ENCODE measurements at places on chromosomes 2 and 18.

- no peak for DNase-seq
These were observed 8.8 kb downstream of the C2orf92 start for GRCh38 chr2:97678298-97678697.

DNA sequence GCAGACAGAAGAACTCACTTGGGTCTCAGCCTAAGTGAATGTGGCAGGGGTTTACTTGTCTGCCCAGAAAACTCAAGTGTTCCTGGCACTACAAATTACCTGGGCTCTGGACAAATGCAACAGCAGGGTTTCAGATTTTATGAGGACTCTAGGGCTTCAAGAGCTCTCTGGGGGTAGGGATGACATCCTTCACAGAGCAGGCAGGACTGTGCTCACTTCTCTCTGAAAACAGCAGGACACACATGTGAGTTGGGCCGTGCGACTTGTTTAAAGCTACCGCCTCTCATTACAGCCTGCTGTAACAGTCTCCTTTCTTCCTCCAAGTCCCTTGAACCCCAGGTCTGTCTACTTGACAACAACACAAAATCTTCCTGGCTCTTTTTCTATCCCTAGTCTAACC lies 212.6 kb downstream of the EN1 start:
- no peak for DNase-seq

DNA sequence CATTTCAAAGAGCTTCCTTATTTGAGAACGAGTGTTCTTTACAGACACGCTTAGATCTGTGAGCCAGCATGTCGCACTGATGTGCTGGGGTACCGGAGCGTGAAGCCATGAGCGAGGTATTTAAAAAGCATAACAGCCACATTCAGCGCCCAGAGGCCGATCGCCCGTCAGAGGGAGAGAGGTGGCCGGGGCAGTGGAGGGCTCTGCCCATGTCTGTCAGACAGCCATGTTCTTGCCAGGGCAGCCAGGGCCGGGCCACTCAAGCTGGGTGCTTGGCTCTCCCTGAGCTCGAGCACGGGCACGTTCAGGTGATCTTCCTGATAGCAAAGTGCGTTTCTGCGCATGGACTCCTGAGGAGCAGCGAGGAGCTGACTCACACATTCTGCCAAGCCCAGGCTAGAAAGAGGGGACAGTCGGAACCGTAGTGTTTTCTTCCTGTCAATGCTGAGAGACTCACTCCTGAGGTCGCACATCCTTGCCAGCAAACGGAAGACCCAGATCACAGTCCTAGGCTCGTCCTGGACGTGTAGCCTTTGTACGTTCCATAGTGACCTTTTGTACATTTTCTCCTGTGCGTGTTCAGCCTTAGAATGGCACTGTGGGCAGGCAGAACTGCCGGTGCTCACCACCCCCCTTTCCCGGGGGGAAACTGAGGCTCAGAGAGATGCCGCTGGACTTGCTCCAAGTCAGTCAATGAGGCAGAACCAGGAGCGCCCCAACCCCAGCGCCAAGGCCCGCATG lies 100.7 kb downstream of the NFATC1 start:
- DNase-seq, result no peak

- peak; percentile 70 for DNase-seq
These were observed 8.3 kb downstream of the SLC4A5 start for GRCh38 chr2:74334931-74335333.

DNA sequence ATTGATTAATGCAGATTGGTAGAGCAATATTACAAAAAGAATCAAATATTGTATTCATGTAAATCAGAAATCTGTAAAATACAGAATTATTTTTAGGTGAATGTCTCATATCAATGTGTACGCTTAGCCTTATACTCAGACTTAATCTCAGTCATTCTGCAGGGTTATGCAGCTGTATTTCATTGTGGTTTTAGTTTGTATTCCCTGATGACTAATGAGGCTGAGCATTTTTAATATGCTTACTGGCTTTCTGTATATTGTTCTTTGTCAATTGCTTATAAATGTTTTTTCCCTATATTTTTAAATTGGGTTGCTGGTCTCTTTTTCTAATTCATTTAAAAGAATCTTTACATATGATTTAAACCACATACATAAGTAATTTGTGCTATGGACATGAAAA lies 50.1 kb downstream of the CDH19 start:
- no peak for DNase-seq

DNA sequence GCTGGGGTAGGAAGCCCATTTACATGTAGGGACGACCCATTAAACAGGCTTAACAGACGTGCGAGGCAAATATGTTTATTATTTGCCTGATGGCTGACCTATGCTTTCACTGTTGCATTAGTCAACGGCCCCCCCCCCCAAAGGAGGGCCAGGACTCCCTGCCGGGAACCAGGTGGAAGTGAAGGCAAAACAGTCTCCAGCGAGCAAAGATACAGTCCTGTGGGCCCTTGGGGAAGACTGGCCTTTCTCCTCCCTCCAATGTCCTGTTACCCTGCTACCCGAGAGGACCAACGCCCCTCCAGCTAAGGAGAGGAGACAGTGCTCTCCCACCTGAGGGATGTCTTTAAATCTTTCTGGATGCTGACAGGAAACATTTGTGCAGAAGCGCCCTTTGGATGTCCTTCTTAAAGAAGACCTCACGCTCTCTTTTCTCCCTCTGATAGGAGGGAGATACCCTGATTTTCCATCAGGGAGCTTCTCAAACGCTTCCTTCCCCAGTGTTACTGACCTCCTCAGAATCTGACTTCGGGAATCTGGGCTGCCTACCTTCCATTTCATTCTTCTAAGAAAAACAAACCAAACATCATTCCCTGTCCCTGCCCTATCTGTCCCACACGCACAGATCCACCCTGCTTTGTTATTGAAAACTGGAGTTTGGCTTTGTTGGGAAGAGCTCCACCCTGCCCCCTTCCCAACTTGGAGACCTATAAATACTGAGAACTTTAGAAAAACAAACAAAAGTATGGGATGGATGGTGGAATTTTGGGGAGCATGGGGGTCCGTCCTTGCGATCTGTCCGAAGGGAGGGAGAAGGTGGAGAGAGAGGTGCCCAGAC lies 135.9 kb upstream of the SIX3 start:
- no peak for DNase-seq

GRCh38 chr18:38076346-38077070 lies 510.9 kb upstream of the CELF4 start:
- no peak for DNase-seq

DNA sequence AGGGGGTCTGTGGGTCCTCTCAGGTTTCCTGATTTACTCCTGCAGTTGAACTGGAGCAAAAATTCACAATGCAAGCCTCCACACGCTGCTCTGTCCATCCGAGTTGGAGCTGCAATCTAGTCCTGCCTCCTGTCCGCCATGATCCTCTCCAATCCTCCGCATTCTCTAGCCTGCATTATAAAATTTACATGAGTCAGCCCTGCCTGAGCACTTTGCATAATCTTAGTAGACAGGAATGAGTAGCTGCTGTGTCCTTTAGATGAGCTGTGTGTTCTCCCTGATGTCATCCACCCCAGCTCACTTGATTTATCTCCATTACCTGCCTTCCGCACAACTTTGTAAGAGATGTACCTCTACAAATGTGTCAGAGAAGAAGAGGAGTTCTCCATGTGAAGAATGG lies 355.6 kb downstream of the STK39 start:
- DNase-seq, result no peak

GRCh38 chr18:68418226-68418868 lies 296.6 kb downstream of the TMX3 start:
- no peak for DNase-seq

- DNase-seq, result peak; percentile 41
These were observed 20.5 kb upstream of the LRPPRC start for GRCh38 chr2:44016282-44016681.

- no peak for DNase-seq
These were observed 14.9 kb downstream of the MRPS9 start for GRCh38 chr2:105052773-105053172.

DNA sequence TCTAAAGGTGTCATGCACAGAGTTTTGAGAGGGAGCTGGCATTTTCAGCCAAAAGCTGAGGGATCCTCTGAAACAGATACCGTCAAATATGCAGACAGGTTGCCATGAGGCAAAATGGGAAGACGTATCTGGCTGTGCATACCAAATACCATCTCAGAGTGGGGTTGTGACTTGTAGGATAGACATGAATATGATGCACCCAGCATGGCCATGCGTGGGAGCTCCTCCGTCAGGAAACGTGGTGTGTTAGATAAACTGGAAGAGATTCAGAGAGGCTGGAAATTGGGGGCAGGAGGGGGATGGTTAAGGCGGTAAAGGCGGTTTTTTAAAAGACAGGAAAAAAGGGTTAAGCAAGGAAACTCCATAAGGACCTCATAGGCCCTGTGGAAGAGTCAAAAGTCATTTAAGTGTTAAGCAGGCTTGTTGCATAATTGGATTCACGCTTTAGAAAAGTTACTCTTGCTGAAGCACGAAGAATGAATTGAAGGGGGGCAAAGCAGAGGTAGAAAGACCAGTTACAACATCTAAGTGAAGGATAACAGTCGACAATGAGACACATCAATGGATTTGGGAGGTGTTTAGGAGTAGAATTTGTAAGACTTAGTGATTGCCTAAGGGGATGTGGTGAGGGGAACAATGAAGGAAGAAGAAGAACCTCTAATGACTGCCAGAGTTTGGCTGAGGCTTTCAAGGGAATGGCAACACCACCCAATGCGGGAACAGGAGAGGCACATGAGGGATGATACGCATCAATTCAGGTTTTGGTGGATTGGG lies 139.6 kb upstream of the CTAGE1 start:
- DNase-seq, result no peak

- DNase-seq, result peak; percentile 83
These were observed 17.2 kb upstream of the NMI start for GRCh38 chr2:151306621-151307020.

DNA sequence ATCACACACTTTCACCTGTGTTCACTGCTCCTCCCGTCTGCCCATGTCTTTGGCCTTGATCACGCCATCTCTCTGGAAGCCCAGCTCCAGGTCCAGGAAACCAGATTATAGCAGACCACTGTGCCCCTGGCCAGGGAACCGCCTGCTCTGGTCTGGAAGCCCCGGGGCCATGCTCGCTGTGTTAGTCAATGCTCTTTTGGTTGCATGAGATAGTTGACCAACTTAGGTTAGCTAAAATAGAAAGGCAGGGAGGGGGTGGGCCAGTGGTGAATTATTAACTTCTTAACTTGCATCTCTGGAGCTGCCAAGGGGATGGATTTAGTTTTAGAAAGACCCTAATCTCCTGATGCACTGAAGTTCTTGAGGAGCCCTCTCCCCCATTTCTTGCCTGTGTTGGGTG lies 232.7 kb downstream of the AGAP1 start:
- DNase-seq, result no peak

DNA sequence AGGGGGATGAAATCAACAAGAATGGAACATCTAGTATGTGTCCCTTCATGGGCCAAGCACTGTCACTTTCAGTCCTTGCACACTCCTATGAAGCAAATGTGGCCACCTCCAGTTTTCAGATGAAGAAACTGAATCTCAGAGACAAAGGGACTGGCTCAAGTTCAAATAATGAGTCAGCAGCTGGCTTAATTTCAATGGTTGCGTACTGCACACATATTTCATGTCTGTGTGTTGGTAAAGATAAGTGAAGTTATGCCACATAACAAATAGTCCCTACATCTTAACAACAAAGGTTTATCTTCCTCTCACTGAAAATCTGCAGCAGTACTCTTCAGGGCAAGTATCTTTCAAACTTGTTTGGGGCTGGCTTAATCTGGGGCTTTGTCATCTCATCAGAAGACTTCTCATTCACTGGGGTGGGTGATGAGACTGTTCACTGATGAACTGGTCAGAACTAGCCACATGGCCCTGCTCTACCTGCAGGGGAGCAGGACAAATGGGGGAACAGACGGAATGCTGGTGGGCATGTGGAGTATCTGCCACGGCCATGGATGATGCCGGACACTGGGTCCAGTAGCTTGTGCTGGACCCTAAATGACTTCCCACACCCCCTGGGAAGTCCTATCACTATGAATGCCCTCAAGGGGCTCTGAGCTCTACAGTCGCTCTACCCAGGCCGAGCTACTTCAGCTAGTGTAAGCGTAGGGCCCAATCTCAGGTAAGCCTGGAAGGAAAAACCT lies 263.2 kb downstream of the CYP26B1 start:
- DNase-seq, result peak; percentile 75

- peak; percentile 98 for DNase-seq
These were observed 262.7 kb upstream of the FN1 start for GRCh38 chr2:215698566-215698965.

DNA sequence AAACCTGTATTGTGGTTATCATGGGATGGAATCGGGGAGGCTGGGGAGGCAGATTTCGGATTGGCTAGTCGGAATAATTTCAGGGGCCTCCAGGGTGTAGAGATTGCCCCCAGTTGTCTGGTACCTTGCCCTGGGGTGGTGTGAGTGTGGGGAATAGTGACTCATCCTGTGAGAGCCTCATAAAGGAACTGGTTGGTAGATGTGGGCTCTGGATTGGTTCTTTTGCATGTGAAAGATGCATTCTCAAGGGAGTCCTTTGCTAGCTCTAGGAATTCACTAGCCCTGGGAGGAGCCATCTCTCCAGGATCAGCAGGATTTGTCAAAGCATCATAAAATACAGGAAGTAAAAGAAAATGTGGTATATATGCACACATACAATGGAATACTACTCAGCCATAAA lies 331.6 kb downstream of the SETBP1 start:
- peak; percentile 30 for DNase-seq

GRCh38 chr2:112634153-112634873 lies 11.4 kb upstream of the SLC20A1 start:
- no peak for DNase-seq

- DNase-seq, result peak; percentile 41
These were observed 49.9 kb downstream of the DGKD start for GRCh38 chr2:233404222-233404621.

DNA sequence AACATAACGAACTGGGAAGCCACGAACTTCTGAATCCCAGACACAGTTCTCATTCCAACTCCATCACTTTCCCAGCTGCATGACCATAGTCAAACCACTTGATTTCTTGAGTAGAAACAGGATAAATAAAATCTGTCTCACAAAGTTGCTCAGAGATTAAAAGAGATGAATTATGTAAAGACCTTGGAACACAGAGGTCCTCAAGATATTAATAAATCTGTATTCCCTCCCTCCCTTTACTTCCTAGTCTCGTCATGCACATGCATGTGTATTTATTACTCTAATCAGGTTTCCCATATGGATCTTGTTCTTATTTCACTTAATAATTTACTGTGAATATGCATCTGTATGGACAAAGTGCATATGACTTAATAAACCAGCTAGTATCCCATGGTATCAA lies 21.1 kb upstream of the CSRNP3 start:
- DNase-seq, result no peak

GRCh38 chr2:158995677-158996049 lies 27.2 kb downstream of the TANC1 start:
- DNase-seq, result no peak

DNA sequence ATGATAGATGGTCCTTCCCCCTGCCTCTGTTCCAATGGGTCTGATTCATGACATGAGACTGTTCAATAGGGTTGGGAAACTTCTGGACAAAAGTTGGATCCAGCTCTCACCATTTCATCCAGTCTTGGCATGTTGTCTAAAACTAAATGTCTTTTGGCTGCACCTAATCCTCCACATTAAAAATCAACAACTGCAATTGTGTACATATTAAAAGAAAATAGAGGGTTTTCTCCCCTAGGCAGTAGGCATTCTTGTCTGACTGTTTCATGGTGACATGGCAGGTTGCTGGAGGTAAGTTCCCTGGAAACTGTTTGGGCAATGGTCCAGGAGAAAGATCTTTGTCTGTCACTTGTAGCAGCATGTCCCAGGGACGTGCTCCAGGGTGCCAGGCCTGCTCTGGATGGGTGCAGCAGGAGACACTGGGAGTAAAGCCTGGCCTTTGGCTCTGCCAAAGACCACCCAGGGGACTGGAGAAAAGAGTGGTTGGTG lies 135.8 kb downstream of the TCF4 start:
- no peak for DNase-seq

- DNase-seq, result no peak
These were observed 1096.8 kb upstream of the ACVR2A start for GRCh38 chr2:146748046-146748445.

- DNase-seq, result no peak
These were observed 5.6 kb downstream of the AAK1 start for GRCh38 chr2:69637923-69638322.

All from EL (cell line).